Mesothelial cell of epicardium (in vitro differentiated cells): ENCODE measurements at places on chromosomes 1 and 21. TPM values are rescaled to one million over a fixed set of nuclear protein-coding genes. Genes with fewer than 3 reads are reported as not detected.
A peak's percentile ranks its signal among the peaks of the same experiment; 100 is the strongest.

GRCh38 chr1:212754680-212755079, 36.9 kb downstream of the NSL1 start:
- no peaks in the 10 kb centered on the region for H3K36me3 ChIP-seq
- no peak overlapping the region for H3K27ac ChIP-seq
- DNase-seq, result no peak
- H3K4me3 ChIP-seq, result no peak overlapping the region
- H3K27me3 ChIP-seq, result no peaks in the 10 kb centered on the region

DNA sequence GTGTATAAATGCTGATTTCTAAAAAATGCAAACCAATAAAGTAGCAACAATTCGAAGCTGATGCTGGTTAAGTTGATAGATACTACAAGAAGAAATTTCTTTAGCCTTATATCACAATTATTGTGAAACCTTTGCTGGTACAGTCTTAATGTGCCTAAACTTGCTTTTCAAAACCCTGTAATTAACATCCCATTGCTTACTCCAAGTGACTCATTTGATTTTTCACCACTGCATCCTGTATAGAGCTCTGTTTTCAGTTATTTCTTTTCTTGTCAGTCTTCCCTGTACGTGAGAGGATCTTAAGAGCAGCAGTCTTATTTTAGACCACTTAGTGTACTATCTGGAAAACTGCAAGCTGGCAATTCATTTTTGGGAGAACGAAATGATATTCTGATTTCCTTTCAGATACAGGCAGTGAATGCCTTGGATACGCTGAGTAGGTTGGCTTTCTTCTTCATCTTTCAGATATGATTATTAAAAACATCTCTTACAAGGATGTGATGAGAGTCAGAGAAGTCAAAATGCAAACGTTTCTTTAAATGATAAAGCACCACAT, 210.3 kb downstream of the KCTD3 start:
- H3K4me3 ChIP-seq, result no peak overlapping the region
- DNase-seq, result no peak
- peaks cover 11% of the 10 kb centered on the region for H3K4me1 ChIP-seq

DNA sequence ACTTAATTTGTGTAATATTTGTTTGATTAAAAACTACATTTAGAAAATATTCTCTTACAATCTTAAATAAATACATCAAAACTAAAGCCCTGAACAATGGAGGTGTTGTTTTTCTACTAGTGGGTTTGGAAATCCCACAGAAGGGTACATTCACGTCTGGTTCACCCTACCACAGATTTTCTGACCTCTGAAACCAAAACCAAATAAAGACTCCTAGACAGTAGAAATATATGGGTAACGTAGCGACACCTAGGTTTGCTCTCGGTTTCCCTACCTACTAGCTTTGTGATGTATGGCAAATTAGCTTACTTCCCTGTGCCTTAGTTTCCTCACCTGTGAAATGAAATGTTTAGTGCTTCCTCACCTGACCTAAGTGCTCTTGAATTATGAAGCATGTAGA, 312.6 kb downstream of the DPYD start:
- H3K36me3 ChIP-seq, result peaks cover 3% of the 10 kb centered on the region
- no peak for DNase-seq
- peaks cover 10% of the 10 kb centered on the region for H3K4me1 ChIP-seq
- no peaks in the 10 kb centered on the region for H3K27me3 ChIP-seq

GRCh38 chr1:48033495-48034045, 36.4 kb upstream of the TRABD2B start:
- H3K4me3 ChIP-seq, result no peak overlapping the region
- H3K36me3 ChIP-seq, result no peaks in the 10 kb centered on the region
- H3K27ac ChIP-seq, result no peak overlapping the region
- peaks cover 45% of the 10 kb centered on the region for H3K27me3 ChIP-seq
- H3K4me1 ChIP-seq, result peaks cover 9% of the 10 kb centered on the region

DNA sequence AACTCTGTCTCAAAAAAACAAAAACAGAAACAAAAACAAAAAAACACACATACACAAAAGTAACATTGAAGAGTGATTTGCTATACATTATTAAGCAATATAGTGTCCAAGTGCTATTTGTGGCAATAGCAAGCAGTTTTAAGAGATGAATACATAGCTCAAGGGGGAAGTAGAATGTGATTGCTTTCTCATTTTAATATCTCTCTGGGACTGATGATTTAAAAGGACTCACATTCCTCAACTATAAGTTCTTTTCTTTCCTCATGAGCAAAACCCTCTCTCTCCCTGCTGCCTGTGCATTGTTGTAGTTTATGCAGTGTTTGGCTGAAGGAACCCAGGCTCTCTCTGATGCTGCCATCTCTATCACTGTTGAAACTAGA, 47.0 kb upstream of the CSF1 start:
- peaks cover 6% of the 10 kb centered on the region for H3K4me1 ChIP-seq
- no peak overlapping the region for H3K4me3 ChIP-seq
- peak overlapping the region; percentile 37 for H3K27ac ChIP-seq
- no peaks in the 10 kb centered on the region for H3K27me3 ChIP-seq

TMPRSS15 gene
- 0.80 to 1.9 TPM (median 1.4 TPM) in 3 replicates for total RNA-seq

LRRC39 gene
- 1.7 to 2.0 TPM (median 1.9 TPM) in 3 replicates for total RNA-seq
